Amniotic stem cell (primary cell): ENCODE measurements at places on chromosomes 2 and 18.
A peak's percentile ranks its signal among the peaks of the same experiment; 100 is the strongest.

GRCh38 chr18:60950634-60951033 lies 382.6 kb upstream of the CDH20 start:
- no peak for DNase-seq

- DNase-seq: no peak
These were observed 63.7 kb downstream of the MARCHF4 start for GRCh38 chr2:216308576-216308975.

DNA sequence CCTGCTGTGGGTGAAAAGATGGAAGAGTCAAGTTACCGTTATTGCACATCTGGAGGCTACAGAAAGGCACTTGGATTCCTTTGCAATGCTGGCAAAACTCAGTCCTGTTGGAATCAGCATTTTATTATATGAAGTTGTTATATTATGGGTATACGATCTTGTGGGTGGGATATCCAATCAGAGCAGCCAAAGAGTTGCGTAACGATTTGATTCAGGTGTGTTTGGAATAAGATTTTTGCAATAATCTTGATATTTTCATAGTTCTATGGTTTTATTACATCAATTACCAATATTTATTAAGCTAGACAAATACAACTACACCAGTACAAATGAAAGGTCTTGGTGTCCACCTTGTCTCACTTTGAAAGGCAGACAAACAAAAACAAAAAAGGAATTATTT lies 57.9 kb upstream of the SOS1 start:
- DNase-seq: no peak

DNA sequence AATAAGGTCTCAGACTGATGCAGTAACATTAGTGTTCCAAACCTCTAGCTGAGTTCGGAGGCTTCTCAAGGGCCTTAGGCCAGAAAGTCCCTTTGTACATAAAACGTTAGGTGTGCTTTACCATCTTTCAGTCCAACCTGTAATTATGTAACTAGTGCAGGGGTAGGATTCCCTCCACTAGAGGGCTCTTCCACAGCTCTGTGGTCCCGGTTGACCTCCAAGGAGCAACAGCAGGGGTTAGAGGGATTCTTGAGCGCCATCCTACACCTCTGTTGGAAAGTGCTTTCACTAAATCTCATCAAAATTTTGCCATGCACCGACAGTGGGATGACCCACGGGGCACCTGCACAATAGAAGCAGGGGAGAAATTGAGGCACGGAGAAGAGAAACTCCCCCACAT lies 155.8 kb upstream of the LRP1B start:
- DNase-seq: no peak

DNA sequence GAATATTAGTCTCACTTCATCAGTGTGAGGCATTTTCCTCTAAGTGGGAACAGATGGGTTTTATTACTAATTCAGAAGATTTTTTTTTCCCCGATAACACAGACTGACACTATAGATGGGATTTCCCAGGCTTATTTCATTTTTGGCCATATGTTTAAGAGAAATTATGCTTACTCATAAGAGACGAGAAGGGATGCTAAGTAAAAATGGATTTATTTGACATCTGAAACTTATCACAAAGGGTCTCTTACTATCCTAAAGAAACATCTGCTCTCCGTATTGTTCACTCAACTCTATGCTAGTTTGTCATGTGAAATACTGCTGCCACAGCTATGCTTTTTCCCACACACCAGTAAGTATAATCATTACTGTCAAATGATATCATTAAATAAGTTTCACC lies 1476.3 kb downstream of the LRP1B start:
- DNase-seq: no peak

DNA sequence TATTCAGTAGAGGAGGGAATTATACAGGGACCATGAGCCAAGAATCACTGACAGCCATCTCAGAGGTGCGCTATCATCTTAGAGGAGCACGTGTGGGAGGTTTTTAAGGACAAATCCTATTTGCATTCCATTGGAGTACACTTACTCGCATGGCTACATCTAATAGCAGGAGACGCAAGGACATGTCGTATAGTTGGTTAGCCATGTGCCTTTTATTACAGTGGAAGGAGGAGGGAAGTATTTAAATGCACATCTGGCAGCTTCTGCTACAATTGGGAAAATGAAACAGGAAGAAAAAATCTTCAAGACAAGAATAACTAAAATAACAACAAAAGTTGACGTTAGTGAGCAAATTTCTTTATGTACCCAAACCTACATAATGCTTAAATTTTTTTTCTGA lies 86.5 kb upstream of the UGP2 start:
- no peak for DNase-seq

- no peak for DNase-seq
These were observed 58.1 kb downstream of the COA5 start for GRCh38 chr2:98550165-98550564.

GRCh38 chr2:190533175-190533967 lies 1.2 kb downstream of the NEMP2 start:
- DNase-seq: no peak

- peak; percentile 25 for DNase-seq
These were observed 1.1 kb upstream of the MBOAT2 start for GRCh38 chr2:9004338-9005204.

DNA sequence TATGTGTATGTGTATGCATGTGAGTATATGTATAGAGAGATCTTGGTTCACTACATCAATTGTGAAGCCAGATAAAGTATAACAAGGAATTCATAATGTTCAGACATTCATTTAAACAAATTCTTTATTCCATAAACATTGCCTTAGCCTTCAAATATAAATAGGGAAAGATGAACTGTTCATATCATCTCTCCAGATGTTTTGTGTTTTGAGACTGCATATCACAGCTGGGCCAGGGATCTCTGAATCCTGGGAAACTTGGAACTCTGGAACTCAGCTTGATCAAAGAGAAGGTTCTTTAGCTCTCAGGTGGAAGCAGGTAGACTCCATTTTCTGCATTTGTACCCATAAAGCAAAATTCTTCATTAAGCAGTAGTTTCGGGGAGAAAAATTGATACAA lies 272.6 kb upstream of the ETAA1 start:
- no peak for DNase-seq

DNA sequence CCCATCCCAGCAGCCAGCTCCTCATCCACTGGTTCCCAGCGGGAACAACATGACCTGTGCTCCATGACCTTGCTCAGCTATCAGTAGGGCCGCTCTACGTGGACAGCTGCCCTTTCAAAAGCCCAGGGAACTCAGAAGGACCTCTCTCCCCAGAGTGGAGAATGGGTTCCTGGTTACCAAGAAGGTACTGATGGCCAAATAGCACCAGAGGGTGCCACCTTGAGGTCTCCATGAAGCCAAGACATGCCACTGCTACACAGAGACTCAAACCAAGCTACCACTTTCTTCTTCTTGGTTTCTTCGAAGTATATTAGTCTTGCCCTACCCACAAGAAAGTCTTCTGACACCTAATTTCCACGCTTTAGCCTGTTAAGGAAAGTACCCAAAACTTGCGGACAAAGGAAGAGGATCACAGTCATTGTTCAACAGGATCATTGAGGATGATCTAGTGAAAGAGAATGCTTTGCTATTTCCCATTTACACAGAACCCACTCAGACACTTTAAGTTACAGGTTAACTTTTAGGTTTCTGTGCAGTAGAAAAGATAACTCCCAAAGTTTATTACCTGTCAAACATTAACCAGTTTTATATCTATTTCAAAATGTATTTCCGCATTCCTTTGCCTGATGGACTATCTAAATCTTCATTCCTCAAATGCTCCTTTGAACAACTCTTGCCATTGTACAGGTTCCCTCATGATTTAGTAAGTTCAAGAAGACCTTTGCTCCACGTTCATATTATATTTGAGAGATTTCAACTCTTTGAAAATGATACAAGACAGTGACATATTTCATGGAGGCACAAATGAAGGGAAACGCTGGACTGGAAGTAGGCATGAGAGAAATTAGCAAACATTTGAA lies 102.2 kb downstream of the ALPK2 start:
- no peak for DNase-seq
